ENCODE measurements at places on chromosomes 2 and 18.

DNA sequence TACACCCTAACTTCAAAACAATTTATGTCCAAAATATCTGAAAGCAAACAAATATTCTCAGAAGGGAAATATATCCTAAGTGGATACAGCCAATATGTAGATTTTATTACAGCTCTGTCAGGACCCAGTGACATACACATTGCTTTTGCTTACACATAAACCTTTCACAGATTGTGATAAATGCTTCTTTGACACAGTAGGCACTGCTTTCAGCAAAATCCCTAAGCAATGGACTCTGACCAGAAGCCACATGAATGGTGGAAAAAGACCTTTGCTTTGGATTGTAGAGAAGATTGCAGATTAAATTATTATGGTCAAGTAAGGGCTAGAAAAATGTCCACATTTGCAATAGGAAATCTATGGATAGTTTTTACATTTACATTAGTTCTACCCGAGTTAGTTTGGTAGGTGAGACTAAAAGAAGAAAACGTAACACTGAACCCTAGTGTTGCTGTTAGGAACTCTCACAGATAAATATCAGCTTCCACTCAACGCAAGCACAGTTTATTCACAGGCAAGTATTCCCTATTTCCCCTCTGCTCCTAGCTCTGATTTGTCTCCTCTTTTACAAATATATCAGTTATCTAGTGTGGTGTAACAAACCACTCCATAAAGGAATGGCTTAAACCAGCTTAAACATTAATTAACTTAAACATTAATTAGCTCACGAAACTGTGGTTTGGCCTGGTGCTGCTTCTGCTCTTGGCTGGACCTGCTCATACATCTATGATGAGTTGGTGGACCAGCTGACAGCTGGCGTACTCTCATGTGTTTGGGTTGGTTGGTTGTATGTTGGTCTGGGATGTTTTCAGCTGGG lies 23.6 kb upstream of the SERPINE2 start:
- DNase-seq: no peak

- no peak for DNase-seq
These were observed 276.3 kb upstream of the PARD3B start for GRCh38 chr2:204268971-204269370.

- DNase-seq: no peak
These were observed 66.4 kb downstream of the MRPS9 start for GRCh38 chr2:105104208-105104731.

GRCh38 chr18:63619661-63620060 lies 24.4 kb downstream of the SERPINB4 start:
- no peak for DNase-seq

DNA sequence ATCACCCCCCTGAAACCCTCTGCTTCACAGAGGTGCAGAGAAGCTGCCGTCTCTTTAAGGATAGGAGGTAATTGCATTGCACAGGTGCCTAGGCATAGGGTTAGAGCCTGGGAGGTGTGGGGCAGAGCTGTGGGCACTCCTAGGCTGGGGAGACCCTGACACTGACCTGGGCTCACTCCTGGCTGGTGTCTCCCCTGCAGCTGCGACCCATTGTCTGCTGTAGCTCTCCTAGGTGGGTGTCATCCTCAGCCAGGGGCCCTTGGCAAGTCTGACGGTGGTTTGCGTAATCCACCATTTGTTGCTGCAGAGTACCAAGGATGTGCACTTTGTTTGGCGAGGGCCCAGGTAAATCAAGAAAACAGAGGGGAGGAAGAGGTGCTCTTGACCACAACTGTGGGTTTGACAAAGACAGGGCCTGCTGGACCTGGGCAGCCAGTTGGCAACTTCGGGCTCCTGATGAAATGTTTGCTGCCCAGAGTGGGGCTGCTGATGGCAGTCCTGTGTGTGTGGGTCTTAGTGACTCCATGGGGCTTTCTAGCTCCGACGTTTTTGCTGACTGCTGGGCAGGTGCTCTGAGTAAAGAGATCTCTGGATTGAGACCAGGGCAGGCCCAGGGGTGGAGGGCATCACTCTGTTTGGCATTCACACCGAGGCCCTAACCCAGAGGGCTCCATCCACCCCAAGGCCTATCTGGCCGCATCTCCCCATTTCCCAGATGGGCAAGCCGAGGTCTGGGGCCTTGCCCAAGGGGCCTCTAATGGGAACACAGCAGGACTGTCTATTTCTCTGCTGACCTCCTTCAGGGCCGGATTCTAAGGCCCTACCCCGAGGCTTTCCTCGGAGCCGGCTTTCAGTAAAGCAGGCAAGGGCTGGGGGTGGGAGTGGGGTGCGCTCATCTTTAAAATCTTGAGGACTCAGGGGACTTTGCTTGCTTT lies 67.7 kb downstream of the EDAR start:
- no peak for DNase-seq

DNA sequence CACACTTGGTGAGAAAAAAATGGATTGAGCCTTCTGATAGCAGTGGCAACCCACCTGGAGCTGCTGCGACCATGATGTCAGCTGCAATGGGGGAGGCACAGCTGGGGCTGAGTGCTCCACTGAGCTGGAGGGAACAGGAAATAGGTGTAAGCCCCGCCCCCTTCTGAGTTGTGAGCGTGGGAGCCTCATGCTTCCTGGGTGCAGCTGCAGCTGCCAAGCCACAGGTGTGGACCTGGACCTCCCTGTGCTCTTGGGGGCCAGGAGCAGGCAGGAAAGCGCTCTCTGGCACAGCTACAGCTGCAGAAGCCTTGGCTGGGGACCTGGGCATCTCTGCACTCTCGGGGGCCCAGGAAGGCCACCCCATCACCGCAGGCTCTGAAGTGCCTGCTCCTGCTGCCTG lies 970.6 kb downstream of the DCDC2C start:
- no peak for DNase-seq

DNA sequence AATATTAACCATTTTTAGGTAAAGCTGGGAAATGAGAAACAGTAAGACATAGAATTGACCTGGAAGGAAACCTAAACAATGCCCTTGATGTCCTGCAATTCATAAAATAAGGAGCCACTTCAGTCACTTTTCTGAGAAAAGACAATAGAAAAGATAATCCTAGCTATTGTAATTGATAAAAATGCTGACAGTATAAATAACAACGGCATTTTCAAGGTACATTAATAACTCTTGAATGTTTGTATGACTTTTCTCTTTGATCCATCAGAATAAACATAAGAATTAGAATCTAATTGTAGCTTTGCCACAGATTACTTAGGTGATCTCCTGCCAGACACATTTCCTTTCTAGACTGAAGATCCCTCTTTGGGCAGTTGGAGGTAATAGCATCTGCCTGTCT lies 719.5 kb downstream of the SLC4A3 start:
- DNase-seq: no peak

DNA sequence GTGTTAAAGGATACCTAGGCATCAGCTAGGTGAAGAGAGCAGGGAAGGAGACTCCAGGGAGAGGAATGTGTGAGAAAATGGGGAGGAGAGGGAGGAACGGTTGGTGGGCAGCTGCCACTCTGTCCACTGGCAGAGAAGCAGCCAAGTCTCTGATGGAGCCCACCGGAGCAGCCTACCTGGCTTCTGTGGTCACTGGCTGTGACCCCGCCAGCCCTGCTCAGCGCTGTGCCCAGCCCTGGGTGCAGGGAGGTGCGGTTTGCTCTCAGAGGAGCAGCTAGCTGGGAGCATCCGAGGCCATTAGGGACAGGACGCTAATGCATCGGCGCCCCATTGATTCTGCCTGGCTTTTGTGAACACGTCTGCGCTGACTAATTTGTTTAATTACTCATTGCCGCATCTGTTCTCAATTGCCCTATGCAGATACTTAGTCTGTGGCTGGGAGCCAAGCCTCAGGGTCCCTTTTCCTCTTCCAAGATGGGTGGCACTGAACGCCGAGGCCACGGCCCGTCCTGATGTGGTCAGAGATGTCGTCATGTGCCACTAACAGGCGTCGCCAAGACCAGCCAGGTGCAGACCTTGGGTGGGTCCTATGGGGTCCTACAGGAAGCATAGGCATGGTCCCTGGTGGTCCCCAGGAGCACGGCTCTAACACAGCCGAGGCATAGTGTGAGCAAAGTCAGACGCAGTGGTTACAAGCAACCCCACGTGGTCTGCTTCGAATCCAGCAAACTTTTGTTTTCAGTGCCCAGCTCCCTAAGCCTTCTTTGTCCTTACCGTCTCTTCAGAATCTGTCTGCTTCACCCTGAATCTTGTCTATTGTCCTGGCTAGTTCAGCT lies 82.0 kb downstream of the RRM2 start:
- DNase-seq: no peak

DNA sequence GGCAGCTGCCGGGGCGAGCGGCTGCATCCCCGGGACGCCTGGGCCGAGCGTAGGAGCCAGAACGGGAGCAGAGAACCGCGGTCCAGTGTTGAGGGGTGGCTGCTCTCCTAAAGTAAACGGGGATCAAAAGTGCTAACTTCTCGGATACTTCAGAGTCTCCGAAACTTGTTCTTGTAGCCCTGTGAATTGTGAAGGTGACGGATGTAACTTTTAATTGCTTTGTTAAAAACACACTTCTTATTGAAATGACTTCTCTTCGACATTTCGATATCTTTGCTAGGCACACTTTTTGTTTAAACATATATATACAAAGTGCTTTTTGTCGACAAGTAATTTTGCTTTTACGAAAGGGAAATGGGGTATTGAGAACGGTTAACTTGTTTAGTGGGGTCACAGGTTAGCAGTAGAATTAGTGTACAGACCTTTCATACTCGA lies 540 bp downstream of the ATP9B start:
- no peak for DNase-seq

DNA sequence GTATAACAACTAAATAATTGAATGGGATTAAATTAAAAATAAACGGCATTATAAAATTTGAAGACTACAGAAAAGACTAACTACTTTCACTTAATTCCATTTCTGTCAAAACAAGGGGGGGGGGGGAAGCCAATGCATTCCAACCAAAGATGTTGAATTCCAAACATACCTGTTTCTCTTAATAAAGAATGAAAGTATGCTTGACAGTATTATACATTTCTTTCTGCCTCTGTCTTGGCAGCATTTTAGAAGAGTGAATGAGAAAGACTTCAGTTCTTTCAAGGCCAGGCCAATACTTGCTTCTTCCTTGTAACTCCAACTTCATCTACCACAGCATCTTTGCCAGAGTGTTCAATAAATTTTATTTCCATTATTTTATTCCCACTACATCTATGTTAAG lies 65.9 kb downstream of the PDE11A start:
- DNase-seq: no peak

- no peak for DNase-seq
These were observed 18.9 kb downstream of the NCAPH start for GRCh38 chr2:96354492-96354891.

- DNase-seq: peak; percentile 44
These were observed 16.6 kb downstream of the NIF3L1 start for GRCh38 chr2:200905618-200906296.

- no peak for DNase-seq
These were observed 367.1 kb downstream of the ZEB2 start for GRCh38 chr2:144152817-144153271.

DNA sequence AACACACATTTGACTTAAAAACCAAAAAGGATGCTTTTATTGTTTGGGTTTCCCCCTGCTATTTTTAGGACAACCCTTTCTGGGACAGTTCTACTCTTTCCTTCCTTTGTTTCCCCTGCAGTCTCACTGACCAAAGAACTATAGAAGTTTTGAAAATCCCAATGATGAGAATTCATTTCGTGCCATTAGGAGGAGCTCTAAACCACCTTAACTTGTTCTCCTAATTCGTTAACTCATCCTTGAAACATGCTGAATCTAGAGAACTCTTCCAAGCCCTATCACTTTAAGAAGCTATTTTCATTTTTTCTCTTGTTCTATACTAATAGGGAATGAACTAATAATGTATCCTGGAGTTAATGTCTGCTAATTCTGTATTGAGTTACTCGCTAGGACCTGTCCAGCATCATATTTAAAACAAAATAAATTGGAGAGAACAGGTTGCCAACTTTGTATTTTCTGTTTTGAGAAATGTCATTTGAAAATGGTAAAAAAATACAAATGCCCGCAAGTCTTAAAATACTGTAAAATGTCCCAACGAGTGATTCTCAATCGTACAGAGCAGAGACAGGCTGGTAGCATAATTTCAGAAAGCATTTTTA lies 62.9 kb downstream of the AFTPH start:
- no peak for DNase-seq

- no peak for DNase-seq
These were observed 259.5 kb downstream of the MREG start for GRCh38 chr2:215753808-215754207.

DNA sequence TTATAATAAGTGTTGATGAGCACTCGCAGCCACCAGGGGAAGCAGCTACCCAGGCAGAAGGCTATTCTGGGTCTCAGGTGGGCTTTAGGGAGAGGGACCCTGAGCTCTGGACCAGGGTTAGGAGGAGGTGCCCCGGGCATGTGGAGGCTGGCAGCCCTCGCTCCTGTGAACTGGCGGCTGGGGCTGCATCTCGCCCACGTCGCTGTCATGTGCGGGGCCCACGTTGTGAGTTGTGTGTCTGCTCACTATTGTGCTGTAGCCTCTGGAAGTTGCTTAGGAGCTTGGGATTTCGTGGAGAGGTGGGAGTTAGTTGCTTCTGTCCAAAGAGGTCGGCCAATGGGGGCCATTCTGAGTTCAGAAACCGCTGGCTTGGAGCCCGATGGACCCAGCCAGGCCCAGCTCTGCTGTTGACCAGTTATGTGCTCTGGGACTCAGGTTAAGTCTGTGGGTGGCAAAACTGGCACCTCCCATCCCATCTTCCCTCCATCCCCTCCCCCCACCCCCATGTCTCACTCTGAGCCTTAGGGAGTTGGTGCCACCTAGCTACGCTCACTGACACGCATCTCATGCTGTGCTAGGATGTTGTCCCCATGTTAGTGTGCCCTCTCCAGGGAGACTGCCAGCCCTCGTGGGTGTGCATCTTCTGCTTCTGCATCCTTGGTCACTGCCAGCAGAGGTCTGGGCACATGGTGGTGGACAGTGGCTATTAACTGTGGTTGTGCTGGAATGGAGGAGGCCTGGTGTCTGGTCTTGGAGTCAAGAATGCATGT lies 18.5 kb downstream of the RRM2 start:
- no peak for DNase-seq

DNA sequence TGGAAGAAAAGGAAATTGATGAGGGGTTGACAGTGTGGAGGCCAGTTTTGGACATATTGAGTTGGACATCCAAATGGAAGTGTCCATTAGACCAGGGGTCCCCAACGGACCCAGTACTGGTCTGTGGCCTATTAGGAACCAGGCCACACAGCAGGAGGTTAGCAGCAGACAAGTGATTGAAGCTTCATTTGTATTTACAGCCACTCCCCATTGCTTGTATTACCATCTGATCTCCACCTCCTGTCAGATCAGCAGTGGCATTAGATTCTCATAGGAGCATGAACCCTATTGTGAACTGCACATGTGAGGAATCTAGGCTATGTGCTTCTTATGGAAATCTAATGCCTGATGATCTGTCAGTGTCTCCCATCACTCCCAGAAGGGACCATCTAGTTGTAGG lies 99.1 kb downstream of the MTX2 start:
- DNase-seq: no peak

Data from stimulated activated CD4-positive, alpha-beta T cell treated with anti-CD3 and anti-CD28 coated beads, Interleukin-12 subunit alpha, Interleukin-12 subunit beta, amount 100 ng/mL, for 4 hours (primary cell).